Epithelial cell of proximal tubule (primary cell): ENCODE measurements at places on chromosomes 3 and 15.

DNA sequence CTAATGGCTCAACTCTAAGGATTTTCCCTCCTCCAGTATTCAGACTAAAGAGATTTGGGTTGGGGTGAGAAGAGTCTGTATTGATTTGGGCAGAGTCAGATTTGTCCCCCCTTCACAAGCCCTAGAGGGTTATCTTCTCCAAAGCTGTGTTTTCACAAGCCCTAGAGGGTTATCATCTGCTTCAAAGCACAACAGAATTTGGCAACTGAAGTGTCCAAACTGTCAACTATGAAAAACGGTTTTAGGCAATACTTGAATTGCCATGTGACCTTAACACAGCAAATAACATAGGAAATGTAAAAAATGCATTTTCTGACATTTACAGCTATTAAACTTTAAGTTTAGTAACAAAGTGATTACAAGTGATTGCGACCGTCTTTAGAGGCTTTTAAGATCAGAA is 119.9 kb downstream of the IMPG2 start:
- DNase-seq: no peak

DNA sequence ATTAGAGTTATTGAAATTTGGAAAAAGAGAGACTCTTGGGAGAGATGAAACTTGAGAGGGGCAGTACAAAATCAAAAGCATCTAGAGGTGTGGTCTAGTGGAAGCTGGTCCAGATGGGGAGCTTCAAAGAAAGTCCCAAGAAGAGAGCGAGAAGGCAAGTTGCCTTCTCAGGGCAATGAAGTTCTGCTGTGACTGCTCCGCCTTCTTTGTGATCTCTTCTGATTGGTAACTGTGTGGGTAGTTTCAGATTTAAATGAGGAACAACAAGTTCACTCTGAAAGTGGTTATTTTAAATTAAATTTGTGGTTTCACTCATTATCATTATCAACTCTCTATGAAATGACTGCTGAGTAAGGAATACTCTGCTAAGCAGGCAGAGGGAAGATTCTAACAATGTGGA is 233.3 kb downstream of the NLGN1 start:
- no peak for DNase-seq

DNA sequence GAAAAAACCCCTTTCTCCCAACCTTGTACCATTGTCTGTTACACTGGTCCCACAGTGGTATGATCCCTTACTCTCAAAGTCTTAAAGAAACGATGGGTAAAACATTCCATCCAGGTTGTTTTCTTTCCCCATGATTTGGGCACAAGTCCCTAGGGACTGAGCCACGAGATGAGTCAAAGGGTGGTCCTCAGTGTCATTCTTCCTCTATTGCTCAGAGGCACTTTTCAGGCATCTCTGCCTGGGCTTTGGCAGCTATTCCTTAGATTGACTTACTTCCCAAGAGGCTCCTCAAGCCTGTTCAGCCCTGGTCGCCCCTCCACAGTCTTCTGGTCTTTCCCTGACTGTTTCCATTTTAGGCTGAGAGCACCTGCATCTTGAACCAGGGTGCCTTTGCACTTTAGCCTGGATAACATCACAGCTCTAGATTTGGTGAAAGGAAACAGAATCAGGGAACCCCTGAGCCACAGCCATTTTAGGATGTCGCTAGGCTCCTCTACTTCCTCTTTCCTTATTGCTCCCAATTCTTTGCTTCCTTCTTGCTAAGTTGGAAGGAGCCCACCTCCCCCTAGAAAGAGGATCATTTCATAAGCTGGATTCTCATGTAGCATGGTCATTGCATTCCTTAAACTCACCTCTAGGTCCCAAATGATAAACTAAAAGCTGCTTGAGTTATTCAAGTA is 131.0 kb upstream of the TPRG1 start:
- DNase-seq: no peak

DNA sequence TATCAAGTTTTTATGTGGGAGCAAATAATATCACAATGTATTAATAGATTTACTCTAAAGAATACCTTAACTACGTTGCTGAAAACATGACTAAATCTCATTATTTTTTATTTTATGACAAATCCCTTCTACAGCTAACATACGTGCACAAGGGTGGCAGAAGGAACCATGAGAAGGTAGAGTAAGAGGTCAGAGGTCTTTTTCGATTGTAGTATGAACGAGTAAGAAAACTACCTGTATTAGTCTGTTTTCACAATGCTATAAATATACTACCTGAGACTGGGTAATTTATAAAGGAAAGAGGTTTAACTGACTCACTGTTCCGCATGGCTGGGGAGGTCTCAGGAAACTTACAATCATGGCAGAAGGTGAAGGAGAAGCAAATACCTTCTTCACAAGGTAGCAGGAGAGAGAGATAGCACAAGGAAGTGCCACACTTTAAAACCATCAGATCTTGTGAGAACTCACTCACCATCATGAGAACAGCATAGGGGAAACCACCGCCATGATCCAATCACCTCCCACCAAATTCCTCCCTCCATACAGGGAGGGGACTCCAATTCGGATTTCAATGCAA is 95.3 kb downstream of the SUCLG2 start:
- DNase-seq: no peak

- no peak for DNase-seq
These were observed 936.1 kb downstream of the TUSC7 start for GRCh38 chr3:117645561-117646242.
